NCI-H187 (cell line): ENCODE measurements at places on chromosomes 4 and X.

DNA sequence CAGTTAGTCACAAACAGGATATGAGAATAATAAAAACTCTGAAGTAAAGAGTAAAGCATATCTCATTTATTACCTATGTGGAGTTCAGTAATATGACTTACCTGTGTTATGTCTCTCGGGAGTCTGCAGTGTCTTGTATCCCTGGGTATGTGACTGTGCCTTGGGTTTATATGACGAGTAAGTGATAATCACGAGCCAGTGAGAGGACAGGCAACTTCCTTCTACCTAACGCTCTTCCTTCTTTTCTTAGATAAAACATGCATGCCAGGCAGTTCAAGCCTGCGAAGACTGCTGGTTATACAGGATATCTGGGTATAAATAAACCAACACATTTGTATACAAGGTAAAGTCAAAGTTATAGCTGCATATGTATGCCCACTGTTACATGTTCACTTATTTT lies at the start of gene HPGDS:
Gene HPGDS, minus strand, starts transcription at position 143 of the 400 bp plus-strand sequence. CDS start 8,207 bp downstream, outside the sequence.
- DNase-seq, result no peak

DNA sequence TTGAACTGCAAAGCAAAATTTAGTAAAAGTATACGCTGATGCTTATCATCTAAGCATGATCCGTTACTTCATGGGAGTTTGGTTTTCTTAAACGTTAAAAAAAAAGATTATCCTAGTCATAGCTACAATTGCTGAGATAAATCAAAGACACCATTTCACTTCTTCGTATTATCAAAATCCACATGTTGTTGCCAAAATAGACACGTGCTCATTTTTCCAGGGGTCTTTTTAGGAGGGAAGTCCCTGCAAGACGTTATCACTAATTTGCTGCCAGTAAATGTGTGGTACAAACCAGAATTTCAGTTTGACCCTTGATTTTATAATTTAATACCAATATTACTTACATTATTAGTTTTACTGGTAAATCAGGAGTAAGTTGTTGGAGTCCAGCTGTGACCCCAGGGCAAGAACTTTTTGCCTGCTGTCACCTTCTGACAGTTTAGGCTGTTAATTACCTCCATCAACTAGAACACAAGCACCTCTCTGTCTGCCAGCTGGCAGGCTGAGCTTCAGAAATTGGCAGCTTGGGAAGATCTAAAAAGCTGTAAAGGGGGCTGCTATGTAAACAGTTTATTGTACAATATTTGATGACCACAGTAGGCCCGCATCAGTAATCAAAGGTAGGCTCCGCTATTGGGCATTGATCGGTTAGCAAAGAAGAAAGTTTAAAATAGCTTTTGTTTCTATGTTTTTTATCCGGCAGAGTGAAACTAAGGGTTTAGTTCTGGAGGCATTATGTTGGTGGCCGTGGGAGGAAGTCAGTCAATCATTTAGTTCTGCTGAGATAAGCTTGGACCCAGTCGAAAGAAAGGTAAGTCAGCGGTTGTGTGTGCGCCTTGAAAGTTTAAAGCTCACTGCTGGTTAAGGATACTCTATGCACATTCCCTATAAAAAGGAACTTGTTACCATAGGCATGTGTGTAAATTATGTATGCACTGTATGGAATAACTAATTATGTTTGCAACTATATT lies 196.4 kb downstream of the FBXO8 start:
- DNase-seq, result no peak

DNA sequence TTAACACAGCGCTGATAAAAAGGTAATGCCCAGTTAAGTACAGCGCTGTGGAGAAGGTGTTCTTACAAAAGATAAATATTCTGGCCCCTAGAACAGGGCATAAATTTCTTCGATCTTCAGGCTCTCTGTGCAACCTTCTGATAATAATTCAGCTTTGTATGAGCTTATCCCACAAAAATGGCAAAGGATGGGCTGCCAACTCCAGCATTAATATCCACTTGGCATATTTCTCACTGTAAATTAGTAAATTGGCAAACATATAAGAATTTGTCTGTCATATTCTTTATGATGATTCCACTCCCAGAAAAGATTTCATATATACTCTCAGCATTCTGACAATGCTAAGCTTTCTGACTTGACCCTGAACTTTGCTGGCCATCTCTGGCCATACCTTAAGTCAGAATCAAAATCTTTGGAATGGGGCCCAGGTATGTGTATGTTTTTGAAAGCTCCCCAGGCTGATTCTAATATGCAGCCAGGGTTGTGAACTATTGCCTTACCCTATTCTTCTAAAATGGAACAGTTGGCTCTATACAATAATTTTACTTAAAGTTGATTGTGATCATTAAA lies 134.8 kb downstream of the FRYL start:
- DNase-seq, result no peak

GRCh38 chr4:106338671-106339070 lies 22.3 kb downstream of the AIMP1 start:
- no peak for DNase-seq

- DNase-seq, result no peak
Observed at GRCh38 chrX:45353456-45353855, 152.8 kb upstream of the DIPK2B start.

- no peak for DNase-seq
Observed at GRCh38 chr4:128130621-128131020, 69.5 kb downstream of the LARP1B start.

DNA sequence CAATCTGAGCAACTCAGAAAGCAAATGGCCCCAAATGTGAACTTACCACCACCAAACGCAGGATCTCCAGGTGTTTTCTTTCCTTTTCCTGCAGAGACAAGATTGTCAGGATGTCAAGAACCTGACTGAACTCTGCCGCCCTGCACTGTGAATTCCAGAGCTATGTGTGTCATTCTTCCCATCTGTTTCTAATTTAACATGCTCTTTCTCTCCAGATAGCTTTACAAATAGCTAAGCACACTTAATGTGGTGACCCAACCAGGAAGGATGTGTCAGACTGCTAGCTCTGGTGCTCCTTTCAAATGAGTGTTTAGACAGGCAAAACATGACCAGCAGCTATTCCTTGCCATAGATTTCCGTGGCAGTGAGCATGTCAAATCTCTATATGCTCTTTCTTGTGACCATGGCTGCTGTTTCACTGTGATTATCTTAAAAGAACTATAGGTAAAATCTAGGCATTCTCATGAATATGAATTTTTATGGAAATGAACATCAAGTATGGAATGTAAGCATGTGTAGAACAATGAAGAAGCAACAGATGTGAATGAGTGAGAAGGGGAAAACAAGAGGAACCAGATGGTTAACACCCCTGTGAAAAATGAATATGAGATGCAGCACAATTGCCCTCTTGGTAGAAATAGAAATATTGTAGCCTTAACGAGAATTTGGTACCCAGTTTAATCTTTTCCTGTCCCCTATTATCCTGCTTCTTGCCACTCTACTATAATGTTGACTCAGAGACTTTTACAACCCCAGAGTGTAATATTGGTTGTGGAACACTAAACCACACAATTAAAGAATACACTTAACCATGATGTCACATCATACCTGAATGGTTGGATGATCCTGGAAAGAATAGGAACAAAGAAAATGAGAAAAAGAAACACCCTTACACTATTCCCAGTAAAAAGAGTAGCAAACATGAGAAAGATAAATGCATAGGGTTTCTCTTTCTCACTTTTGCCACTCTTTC lies 247.8 kb upstream of the DKK2 start:
- DNase-seq, result no peak

DNA sequence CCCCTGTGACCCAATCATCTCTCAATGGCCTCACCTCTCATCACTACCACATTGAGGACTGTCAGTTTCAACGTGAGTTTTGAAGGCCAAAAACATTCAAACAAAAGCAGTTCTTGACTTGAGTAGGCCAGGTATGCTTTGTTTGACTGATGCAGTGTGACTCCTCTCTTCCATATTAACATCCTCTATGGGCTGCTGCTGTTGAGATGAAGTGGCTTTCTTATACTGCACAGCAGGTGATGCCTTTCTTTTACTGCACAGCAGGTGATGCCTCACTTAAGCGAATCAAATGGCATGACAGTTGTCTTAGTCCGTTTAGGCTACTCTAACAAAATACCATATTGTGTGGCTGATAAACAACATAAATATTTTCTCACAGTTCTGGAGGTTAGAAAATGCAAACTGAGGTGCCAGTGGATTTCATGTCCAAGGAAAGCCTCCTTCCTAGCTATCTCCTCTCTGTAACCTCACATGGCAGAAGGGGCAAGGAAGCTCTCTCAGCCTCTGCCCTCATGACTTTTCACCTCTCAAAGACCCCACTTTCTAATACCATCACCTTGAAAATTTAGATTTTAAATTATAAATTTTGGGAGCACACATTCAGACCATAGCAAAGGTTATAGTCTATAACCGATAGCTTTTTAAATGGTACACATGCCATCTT lies 2267.9 kb upstream of the AGA start:
- no peak for DNase-seq

DNA sequence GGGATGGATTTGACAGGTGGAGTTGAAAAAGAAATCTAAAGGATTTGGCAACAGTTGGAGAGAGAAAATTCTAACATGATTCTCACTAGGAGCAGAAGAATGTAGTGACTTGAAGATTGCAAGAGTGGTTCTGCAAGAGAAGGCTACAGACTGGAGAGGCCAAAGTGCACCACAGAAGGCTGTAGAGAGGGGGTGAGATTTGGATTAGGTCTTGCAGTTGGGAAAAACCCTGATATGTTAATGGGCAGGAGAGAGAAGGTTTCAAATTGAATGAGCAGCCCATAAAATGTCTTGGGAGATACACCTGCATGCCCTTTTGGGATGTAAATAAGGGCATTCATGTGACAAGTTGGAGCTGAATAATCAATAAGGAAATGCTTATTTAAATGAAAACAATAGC lies 14.7 kb upstream of the VEGFD start:
- no peak for DNase-seq

- no peak for DNase-seq
Observed at GRCh38 chrX:24242649-24243175, 71.2 kb downstream of the SUPT20HL2 start.

GRCh38 chr4:52982255-52982945 lies 120.3 kb downstream of the RASL11B start:
- DNase-seq, result no peak

GRCh38 chr4:156128616-156129015 lies 174.9 kb upstream of the CTSO start:
- DNase-seq, result no peak

DNA sequence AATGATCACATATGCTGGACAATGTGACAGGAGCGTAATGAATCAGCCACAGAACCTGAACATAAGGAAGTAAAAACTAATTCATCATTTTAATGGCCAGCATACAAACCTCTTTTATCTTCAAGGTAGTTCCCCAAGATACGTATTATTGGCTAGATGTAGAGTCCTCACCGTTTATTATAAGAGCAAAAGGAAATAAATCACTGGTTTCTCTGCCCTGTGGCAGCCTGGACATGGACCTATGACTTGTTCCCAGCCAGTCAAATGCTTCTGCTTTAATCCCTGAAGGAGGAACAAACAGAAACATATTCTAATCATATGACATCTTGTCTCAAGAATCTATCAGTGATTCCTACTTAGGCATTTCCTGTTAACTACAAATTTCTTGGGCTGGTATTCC lies 86.8 kb upstream of the FAM241A start:
- DNase-seq, result no peak

DNA sequence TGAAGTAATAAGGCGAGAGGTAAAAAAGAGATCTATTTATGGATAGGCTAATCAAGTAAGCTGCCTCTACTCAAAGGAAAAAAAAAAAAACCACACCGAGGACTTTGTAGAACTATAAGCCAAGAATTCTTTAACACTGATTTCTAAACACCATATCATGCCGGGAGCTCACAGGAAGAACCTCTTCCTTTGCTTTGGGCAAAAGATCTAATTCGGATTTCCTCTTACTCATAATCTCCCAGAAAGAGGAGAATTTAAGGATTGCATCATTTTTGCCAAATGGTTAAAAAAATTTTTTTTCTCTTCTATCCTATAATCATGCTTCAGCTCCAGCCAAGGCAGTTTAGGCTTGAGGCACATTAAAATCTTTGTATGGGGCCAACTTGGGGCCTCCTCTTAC lies 95.5 kb downstream of the ZNF827 start:
- no peak for DNase-seq

DNA sequence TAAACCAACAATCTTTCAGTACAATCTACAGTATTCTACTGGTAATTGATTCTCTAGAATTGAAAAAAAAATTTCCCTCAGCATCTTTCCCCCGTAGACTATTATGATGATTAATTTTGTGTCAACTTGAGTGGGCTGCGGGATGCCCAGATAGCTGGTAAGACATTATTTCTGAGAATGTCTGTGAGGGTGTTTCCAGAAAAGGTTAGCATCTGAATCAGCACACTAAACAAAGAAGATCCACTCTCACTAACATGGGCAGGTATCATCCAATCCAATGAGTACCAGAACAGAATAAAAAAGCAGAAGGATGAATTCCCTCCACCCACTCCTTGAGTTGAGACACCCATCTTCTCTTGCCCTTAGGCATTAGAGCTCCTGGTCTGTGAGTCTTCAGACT lies 186.1 kb upstream of the MAB21L2 start:
- no peak for DNase-seq

DNA sequence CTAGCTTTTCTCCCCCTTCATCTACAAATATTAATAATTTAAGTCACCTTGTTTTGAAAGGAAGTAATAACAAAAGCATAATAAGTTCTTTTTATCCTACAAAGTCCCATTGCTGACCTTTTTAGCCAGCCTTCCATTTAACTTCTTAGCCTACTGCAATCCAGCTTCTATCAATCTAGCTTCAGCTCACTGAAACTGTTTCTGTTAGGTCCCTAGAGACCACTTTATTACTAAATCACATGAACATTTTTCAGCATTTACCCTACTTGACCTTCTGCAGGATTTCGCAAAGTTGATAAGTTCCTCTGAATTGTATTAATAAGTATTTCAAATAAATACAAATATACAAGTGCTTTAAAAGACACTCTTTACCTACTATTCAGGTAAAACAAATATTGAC lies 186.5 kb downstream of the ANTXR2 start:
- no peak for DNase-seq

- no peak for DNase-seq
Observed at GRCh38 chr4:118033148-118034052, 886 bp upstream of the NDST3 start.

- DNase-seq, result no peak
Observed at GRCh38 chr4:84699001-84699671, 116.2 kb downstream of the CDS1 start.

DNA sequence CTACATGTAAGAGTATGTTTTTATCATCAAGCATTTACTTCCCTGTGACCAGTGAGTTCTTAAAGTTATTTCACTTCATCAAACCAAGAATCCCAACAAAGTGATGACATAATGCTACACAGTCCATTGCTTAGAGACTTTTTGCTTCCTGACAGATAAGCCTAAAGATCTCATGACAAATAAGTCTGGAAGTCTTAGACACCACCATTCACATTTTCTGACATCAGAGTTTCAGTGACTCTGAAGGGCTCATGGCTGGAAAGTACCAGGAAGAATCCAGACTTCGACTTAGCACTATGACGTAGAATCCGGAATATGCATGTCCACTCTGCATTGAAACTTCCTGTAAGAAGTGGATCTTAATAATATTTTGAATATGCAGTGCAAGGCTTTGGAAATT lies 53.7 kb downstream of the CLDN22 start:
- no peak for DNase-seq

- no peak for DNase-seq
Observed at GRCh38 chr4:8892556-8893226, 21.1 kb upstream of the HMX1 start.

GRCh38 chr4:129323658-129324057 lies 227.7 kb downstream of the C4orf33 start:
- peak; percentile 40 for DNase-seq
